ENCODE measurements at places on chromosomes 6 and 20.

GRCh38 chr20:53278555-53278954 lies 306.4 kb downstream of the TSHZ2 start:
- DNase-seq, result no peak

GRCh38 chr6:62528894-62529526 lies 243.0 kb upstream of the KHDRBS2 start:
- no peak for DNase-seq

GRCh38 chr6:108363889-108364313 lies 69.0 kb downstream of the AFG1L start:
- no peak for DNase-seq

GRCh38 chr6:44024574-44025219 lies 102.6 kb downstream of the MRPL14 start:
- no peak for DNase-seq

DNA sequence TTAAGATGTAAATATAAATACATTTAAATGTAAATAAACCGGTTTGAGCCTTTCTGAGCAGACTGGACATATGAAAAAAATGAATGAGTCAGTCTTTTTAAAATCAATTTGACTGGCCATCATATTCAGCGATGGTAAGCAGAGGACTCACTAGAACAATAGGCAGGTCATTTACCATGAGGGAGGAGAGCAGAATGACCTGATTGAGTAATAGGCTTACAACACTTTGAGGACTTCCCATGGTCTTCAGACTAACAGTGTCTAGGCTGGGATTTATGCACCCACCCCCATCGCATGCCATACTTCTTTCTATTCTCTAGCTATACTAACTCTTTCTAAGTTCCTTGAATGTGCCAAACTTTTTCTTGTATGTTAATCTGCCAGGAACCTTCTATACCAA lies 241.9 kb upstream of the RAB32 start:
- no peak for DNase-seq

DNA sequence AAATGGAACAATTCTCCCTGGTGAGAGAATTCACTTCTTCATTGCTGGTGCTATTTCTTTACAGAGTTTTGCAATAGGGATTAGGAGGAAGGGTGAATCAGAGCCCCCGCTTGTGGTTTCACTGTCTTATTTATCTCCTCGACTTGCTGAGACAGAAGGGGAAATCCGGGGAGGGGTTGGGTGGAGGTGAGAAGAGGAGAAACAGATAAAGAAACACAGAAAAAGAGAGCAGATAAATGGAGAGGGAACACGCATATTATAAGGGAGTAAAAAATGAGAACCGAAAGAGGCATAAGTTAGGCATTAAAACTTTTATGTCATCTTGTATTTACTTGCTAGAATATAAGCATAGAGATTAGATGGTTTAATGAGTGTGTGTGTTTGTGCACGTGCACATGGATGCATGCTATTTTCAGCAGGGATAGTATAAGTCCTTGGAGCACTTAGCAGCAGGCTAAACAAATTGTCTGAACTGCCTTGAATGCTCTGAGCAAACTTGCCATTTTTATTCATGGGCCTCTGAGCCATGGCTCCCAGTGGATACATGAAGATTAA lies 105.0 kb downstream of the OLIG3 start:
- peak; percentile 51 for DNase-seq

DNA sequence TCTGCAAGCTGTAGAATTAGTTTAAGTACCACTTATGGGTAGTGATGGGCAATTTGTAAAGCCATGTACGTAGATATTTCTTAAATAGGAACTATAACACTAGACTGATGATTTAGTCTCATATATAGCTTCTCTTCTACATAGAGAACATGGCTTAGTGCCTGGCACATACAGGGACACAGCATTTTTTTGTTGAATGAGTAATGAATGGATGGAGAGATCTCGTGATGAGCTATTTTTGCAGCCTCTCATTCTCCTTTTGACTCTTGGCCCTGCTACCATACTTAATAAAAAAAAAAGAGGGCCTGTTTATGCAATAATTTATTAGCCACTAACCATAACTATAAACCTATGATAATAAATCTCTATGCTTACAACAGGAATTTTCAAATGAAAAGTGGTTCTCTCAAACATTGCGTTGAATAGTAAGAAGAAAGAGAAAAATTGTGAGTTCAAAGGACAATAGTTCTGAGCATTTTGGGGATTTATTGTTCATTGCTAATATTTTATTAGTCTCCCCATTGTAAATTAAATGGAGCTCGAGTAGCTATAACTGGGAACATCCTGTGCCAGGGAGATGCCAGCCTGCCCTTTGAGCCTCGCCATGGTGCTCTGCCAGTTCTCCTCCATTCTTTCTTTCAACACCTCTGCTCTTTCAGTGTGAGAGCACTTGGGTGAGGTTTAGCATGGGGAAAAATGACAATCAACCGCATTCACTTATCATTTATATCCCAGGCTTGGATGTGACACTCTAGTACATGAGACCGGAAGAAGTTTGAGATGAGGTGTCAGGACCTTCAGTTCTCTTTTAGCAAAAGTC lies 14.7 kb upstream of the RCAN2 start:
- DNase-seq, result no peak

DNA sequence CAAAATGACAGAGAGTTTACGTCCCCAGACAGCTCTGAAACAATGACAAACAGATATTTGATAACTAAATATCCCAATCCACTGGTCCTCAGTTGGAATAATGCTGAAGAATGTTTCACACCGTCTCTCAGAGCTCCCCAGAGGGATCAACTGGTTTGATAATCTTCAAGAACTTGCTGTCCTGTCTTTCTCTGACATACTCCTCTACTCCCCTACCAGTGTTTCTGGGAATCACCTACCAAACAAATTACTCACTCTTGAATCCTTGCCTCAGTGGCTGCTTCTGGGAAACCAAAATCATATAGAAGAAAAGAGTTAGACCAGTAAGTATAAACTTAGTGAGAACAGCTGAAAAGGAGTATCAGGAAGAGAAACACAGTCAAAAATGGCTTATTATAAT lies 469.7 kb upstream of the JAG1 start:
- DNase-seq, result no peak

DNA sequence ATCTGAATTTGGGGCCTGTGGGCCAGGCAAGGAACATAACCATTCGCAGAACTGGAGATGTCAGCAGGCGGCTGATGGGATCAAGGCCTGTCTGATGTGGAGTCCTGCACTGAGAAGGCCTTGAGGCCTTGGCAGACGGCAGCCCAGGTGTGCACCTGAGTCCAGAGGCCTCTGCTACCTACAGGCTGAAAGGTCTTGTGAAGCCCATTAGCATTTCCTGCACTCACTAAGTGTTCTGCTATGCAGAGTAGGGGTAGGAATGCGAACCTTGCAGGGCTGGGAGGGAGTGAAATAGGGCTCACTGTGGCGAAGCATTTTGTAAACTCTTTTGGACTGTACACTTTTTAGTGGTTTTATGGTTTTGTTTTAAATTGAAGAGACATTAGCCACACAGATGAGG lies 48.3 kb upstream of the RNF24 start:
- no peak for DNase-seq

Measured in stimulated activated CD4-positive, alpha-beta T cell treated with anti-CD3 and anti-CD28 coated beads, Interleukin-12 subunit alpha, Interleukin-12 subunit beta, amount 100 ng/mL, for 4 hours (primary cell).